ENCODE measurements at places on chromosomes 3 and 15. TPM values are rescaled to one million over a fixed set of nuclear protein-coding genes. Genes with fewer than 3 reads are reported as not detected.

GRCh38 chr3:190183121-190183520 lies 62.4 kb upstream of the P3H2 start:
- DNase-seq, result no peak

- no peak for DNase-seq
Observed at GRCh38 chr3:101722394-101723173, 1.8 kb upstream of the CEP97 start.

DNA sequence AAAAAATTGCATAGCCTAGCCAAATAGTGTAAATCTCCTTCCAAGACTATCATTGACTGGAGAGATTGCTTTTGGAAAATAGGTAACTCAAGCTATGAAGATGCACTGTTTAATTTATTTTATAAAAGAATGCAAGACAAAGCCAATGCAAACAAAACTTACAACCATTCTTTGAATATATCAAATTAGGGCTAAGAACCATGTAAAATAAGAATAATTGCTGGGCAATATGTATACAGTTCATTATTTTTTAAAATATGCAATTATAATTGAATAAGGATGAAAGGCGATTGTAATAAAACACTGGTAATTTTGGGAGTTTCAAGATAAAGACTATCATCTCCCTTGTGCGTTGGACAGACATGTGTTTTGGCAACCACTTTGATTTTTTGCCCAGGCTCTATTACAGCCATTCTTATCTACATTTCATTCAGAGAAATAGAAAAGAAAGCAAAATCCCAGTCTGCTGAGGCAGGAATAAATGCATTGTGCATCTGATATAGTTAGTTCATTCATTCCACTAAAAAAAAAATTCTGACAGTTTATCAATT lies 242.3 kb upstream of the ROBO1 start:
- DNase-seq, result no peak

Gene LEKR1
- polyA plus RNA-seq, result 2.5 TPM

Gene TMEM212
- polyA plus RNA-seq, result not detected

Gene KLHL6
- 2.0 TPM for polyA plus RNA-seq
